ENCODE measurements at places on chromosomes 2 and 18.

DNA sequence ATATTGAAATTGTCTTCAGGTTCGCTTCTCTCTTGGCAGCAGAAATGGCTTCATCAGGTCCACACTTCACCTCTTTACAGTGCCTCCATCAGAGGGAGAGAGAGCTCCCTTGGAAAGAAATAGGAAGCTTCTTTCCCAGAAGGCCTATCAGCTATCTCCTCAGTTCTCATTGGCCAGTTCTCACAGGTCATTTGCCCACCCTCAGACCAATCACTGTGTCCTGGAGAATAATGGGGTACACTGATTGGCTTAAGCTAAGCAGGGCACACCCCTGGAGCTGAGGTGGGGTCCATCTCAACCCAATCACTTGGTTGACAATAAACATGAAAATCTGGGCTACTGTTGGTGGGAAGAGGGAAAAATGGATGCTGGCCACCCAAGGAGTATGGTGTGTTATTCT is 5.2 kb downstream of the GNLY start:
- no peak for DNase-seq

- no peak for DNase-seq
These were observed 227.7 kb downstream of the GPD2 start for GRCh38 chr2:156663757-156664409.

GRCh38 chr18:51066273-51066672 is 36.3 kb downstream of the SMAD4 start:
- no peak for DNase-seq

GRCh38 chr2:186913870-186914269 is 64.9 kb upstream of the ZSWIM2 start:
- DNase-seq = no peak

- no peak for DNase-seq
These were observed 119.1 kb upstream of the KLF7 start for GRCh38 chr2:207284556-207285472.

DNA sequence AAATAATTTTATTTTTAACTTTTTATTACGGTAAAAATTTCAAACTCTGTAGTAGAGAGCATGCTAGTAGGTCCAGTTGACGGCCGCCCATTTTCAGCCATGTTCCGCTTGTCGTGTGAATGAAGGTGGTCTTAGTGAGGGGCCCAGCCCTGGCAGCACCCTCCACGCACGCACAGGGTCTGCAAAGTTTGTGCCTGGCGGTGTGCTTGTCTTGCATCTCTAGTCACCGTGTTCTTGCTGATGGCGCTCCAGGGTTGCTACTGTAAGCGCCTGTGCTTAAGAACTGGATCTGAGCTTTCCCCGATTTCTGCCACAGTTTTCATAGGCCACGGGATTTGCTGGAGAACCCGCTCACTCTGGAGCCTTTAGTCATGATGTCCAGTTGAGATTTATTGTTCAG is 28.9 kb downstream of the LDLRAD4 start:
- DNase-seq = no peak

DNA sequence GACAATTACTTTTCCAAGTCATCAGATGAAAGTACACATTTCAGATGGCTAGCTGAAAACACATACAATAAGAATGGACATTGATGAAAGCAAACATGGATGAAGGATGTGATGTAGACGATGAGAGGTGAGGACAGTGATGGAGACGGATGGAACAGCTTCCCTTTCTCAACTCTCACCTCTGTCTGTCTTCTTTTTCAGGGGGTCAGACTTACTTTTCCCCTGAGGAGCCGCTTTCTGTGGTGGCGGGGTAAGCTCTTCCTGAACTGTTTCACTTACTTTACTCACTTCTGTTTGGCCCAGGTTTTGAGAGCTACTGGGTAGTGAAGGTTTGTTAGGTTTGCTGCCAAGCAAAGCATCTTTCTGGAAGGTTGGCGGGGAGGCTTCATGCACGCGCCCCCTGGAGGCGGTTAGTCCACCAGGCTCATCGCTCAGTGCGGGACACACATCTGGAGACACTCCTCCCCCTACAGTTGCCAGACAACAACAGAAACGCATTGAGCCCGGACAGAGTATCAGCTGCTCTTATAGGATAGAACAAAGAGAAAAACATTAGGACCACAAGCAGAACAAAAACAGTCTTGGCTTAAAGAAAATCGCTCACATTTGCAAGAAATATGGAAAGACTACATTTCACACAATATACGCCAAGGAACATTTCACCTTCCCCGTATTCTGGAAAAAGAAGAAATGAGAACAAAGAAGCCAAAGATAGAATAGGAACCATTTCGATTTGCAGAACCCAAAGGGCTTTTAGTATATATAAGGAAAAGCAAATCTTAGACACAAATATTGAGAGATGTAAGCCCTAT is 90.5 kb downstream of the MYOM1 start:
- DNase-seq = peak; percentile 57

DNA sequence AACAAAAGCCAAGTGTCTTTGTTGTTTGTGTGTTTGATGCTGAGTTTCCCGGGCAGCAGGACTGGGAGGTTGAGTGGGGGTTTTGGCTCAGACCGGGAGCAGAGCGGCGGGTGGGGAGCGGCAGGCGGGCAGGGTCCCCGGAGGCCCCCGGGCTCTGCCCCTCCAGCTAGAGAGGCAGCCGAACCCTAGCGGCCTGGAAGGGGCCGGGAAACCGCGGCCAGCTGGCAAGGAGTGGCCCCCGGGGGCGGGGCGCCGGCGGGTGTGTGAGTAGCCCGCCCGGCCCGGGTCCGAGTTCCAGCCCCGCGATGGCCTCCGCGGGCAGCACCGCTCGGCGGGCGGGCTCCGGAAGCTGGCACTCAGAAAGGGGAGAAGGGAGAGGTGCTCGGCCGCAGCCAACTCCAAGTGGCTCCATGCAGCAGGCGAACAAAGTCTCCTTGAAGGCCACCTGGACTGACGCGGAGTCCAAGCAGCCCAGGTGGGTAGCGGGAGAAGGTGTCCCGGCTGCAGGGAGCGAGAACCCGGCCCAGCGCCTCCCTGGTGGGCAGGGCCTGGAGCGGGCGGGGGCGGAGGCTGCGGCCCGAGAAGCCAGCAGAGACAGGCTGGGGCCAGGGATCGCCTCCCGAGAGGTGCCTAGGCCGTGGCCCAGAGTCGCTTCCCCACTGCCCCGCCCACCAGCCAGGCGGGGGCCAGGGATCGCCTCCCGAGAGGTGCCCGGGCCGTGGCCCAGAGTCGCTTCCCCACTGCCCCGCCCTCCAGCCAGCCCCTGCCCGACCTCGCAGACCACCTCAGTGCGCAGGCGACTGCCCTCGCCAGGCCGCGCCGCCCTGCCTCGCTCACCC is at the start of gene ANKRD53:
TSS of gene ANKRD53 (plus strand) at position 290 of the 839 bp plus-strand sequence. CDS start at position 306, 16 bp downstream.
- no peak for DNase-seq

DNA sequence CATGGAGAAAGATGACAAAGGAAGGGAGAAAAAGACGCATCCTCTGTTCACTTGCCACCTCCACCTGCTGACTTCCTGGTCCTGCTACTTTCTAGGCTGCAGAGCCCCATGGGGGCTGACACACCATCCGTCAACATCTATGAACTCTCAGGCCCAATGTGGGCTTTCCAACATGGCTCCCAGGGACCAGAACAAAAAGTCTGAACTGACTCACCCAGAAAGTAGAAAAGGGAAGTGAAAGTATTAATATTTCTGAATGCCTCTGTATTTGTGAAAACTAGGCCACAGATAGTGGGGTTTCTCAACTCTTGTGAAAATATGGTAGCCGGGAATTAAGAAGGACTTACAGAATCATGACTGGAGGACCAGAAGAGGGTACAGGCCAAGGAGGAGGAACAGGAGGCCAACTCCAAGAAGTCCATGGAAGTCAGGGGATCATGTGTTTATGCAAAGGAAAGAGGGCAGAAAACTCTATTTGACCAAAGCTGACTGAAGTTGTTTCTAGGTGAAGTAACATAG is 123.1 kb upstream of the CAB39 start:
- no peak for DNase-seq

GRCh38 chr2:239363946-239364637 is 36.7 kb downstream of the HDAC4 start:
- DNase-seq = no peak

DNA sequence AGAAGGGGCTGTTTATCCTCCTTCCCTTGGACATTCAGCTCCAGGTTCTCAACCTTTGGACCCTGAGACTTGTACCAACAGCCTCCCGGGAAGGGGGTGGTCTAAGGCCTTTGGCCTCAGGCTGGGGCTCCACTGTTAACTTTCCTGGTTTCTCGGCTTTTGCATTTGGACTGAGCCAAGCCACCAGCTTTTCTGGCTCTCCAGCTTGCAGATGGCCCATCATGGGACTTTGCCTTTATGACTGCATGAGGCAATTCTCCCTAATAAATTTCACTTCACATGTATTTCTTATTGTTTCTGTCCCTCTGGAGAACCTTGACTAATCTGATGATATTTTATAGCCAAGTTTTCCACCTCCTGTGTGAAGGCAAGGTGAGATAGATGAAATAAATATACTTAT is 180.8 kb downstream of the PPP1R1C start:
- no peak for DNase-seq

DNA sequence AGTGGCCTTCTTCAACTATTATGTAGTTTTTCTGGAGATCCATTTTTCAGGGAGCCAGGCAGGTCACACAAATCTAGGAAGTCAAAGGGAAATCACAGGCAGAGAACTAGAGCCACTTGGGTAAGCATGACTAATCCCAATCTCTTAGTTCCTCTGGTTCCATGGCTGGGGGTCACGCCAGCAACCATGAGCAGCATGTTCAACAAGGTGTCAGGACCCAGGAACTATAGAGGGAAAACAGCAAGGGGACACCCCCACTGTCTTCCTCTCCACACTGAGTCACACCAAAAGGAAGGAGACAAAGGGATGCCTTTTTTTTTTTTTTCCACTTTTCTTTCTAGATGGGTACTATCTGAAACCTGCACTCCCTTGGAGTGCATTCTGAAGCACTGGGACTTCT is 250.9 kb downstream of the OTX1 start:
- no peak for DNase-seq

DNA sequence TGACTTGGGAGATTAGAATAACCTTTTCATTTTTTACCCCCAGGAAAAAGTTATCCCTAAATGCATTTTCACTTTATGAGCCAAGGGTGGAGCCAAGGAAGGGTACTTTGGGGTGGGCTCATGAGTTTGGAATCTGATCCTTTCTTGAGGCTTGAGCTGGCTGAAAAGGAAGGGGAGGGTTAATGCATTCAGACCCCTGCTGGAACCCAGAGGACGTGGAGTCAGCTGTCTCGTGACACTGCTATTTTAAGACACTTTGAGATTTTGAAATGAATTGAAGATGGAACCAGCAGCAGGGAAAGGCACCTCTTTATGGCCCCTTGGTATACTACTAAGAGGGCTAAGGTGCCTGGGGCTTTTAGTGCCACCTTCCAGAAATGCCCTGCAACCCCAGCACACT is 90.4 kb downstream of the MARCHF4 start:
- no peak for DNase-seq

GRCh38 chr2:160608599-160608998 is 115.0 kb upstream of the RBMS1 start:
- no peak for DNase-seq

DNA sequence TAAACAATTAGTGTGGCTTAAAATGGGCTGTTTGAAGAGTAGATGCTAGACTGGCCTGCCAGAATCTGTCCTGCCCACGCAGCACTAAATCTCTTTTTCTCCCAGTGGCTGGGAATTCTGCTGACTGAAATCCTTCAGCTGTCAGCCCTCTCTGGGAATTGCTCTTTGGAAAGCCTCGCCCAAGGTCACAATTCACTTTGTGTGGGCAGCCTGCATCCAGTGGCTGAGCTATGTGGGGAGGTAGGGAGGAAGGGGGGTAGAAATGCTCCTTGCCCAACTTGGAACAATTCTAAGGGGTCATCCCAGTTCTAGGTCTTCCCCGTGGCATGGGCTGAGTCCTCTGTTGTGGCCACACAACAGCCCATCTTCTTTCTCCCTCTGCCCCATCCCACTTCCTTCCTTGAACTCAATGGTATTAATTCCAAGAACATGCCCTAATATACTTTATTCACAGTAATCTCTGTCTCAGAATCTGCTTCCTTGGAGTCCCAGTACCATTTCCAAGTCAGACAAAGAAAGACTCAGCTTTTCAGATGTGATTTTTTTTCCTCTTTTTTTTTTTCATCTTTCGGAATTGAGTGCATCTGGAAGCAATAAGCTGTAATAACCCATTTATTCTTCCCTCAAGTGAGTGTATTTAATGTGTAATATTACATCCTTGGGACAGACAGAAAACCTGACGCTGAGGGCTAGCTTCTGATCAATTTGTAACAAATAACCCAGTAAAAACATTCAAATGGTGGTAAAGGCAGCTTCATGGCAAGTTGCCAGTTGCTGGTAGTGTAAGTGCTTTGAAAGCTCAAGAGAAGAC is 189.4 kb downstream of the GPD2 start:
- DNase-seq = no peak

GRCh38 chr2:120398051-120398995 is 52.4 kb downstream of the INHBB start:
- DNase-seq = no peak

DNA sequence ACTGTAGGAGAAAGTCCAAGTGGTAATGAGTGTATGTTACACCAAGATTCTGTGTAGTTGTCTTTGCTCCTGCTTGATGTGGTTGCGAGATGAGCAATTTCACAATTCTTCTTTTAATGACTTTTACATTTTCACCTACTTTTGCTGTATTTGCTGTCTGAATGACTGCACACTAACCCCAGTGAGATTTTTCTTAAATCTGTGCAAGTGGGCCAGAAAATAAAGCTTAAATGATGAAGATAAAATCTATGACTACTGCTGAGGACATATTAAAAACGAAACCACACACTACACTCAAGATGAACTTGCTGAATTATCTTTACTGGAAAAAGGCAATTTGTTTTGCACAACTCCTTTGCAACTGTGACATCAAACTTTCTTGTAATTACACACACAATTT is 4.1 kb downstream of the LDAH start:
- DNase-seq = no peak

DNA sequence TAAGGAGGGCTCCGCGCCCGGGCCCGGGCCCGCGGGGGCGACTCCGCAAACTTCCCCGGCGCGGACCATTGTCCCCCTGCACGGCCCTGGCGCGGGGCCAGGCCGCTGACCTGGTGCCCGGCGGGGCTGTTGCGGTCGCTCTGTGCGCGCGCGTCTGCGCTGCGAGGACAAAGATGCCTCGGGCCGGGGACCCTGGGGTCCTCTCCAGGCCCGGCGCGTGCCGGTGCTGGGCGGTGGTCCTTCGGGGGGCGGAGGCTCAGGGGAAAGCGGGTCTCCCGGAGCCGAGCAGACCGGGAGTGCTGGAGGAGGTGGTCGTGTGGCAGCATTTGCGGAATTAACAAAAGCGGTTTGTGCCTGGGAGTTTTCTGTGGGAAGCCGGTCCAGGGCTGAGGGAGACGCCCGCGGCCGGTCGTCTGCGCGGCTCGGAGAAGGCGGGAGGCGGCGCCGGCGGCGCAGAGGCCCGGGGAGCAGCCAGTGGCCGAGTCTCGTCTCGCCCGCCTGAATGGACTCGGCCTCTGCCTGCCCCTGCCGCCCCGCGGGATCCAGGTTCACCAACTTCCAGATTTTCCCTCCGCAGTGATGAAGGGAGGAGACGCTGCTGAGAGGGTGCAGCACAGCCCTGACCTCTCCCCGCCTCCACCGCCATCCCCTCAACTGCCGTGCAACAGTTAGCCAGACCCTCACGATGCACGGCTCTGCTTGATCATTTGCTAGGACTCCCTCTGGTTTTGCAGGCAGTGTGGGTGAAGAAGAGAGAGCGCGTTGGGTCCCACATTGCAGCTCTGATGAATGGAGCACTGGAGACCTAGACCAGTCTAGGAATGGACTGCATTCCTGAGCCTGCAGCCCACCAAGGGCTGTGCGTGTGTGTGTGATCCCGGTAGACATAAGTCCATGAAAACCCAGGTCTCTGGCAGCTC is 705 bp downstream of the EFR3B start:
- no peak for DNase-seq
